EL (cell line): ENCODE measurements at places on chromosomes 7 and 10.
A peak's percentile ranks its signal among the peaks of the same experiment; 100 is the strongest.

GRCh38 chr10:93630625-93631557, 18.6 kb downstream of the PDE6C start:
- DNase-seq, result no peak

- DNase-seq, result no peak
Observed at GRCh38 chr10:8794860-8795259, 740.4 kb downstream of the GATA3 start.

DNA sequence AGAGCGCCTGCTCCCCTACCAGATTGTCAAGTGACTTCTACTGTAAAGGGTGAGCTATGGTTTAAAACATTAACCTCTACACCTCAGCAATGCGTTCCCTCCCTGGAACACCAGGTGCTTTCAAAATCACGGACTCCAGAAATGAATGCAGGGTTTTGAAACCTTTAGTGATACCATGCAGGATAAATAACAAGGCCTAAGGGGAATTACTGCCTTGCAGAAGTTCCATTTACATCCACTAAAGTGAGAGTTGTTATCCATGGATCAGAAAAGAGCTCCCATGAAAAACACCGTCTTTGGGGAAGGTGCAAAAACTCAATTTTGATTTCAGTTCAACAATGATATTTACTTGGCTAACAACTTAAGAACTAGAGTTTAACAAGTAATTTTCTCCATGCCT, 4.0 kb downstream of the FZD8 start:
- no peak for DNase-seq

GRCh38 chr7:44290252-44290620, 35.2 kb downstream of the CAMK2B start:
- DNase-seq, result no peak

DNA sequence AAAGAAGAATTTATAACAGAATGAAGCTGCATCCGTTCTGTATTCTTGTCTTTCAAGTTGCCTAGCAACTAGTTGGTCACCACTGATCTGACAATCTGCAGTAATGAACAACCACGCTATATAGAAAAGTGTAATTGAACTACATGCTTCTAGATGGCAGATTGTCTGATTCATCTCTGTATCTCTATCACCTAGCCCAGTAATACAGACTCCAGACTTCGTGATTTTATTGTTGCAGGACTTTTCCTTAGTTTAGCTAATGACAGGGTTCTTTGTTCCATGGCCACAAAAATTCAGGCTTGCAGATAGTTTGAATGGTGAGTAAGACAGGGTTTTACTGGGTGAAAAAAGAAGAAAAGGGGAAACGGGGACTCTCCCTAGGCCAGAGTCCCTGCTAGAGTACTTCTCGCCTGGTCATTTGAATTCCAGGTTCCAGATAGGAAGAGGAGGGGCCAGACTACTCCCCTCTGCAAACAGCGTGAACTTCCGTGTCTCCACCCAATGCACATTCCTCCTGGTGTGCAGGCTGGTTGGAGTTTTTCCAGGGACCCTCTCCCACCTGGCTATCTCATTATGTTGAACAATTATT, 45.9 kb downstream of the COL1A2 start:
- DNase-seq, result no peak

- DNase-seq, result peak; percentile 42
Observed at GRCh38 chr7:132276976-132277725, 299.1 kb downstream of the PLXNA4 start.

- DNase-seq, result no peak
Observed at GRCh38 chr7:100481466-100481865, 2.3 kb upstream of the NYAP1 start.

DNA sequence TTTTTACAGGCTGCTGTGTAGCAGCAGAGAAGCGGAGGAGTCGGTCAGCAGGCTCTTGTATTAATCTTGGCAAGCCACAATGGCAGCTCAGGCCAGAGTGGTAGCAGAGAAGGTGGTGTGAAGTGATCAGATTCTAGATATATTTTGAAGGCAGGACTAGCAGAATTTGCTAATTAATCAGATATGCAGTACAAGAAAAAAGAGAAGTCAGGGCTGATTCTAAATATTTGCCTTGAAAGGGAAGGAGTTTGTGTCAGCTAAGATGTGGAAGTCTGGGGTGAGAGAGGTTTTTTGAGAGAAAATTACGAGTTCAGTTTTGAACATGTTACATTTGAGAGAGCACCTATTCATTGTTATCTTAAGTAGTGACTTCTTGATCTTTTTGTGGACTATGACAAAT, 176.3 kb downstream of the WNT2 start:
- DNase-seq, result no peak

GRCh38 chr7:151045262-151045661, 3.1 kb upstream of the ASIC3 start:
- no peak for DNase-seq

DNA sequence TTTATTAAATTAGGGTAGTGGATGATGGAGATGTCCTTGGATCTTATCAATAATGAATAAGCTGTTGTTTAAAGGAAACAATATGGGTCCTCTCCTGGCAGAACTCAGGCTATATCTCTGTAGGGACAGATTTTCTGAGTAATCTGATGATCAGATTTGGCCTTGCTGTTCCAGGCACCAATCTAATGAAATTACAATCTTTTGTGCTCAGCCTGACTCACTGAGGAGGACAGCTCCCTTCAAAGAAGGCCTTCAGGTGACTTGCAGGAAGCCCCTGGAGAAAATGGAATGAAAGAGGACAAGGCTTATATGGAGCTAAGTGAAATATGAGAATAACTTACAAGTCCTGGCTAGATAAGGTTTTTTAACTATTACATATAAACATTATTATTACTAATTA, 486.4 kb upstream of the SORCS1 start:
- no peak for DNase-seq

DNA sequence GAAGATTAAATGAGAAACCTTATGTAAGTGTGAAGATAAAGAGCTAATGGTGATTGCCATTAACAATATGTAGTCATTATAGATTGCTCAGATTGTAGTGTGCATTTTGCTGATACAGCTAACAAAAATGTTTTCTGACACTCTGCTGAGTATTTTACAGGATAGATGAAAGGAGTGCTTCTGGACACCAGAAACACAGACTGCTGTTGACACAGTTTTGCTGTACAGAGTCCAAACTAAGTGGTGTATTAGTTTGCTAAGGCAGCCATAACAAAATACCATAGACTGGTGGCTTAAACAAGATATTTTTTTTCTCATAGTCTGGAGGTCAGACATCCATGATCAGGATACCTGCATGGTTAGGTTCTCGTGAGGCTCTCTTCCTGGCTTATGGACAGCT, 2.2 kb downstream of the SMC3 start:
- no peak for DNase-seq

DNA sequence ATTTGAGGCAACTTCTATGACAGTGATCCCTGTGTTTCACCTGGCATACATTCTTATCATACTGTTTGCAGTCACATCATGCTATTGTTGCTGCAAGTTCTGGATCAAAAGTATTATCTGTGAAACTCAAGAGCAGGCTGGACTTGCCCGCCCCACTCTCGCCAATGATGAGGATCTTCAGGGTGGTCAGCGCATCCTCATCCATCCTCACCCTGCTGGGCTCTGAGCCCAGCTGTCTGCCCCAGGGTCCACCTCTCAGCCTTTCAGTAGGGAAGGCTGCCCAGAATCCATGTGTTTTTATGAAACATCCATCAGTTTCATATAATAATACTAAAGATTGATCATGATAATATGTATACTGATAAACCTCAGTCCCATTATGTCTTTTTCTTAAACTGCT, 55.4 kb upstream of the KIF5B start:
- DNase-seq, result no peak

DNA sequence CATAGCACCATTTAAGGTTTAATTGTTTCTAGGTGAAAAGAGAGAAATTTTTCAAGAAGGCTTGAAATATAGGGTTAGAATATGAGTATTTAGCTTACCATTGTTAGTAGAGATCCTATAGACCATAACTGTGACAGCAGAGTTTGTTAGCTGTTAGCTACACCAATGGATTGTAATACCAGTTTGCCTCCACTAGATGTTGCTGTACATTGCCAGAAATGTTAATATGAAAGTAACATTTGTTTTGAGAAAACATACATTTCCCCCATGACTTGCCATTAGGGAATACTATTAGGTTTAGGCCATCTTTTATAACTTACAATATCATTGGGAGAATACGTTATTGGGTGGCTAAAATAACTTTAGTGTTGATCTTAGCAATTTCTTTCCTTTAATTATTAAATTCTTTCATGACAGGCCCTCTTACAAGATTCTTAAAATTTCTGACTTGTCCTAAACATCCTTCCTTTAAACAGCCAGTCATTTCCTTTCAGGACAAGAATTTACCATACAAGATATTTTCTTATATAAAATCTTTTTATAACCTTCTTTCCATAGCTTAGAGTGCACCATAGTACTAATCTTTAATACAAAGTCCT, 39.5 kb downstream of the ZNF117 start:
- DNase-seq, result peak; percentile 48

DNA sequence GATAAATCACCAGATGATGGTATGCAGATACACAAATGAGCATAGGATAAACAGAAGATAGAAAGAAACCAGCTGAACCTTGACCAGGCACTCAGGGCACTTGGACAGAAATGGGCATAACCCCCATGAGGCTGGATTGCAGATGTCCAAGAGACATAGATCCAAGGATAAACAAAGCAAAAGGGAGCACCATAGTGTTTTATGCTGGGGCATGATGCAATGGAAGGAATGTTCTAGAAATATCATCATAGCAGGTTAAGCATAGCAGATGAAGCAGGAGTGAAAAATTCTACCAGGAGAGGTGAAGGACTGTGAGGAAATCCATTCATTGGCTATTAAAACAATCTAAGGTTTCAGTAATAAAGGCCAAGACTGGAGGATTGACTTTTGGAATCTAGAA, 70.5 kb upstream of the TES start:
- DNase-seq, result no peak

DNA sequence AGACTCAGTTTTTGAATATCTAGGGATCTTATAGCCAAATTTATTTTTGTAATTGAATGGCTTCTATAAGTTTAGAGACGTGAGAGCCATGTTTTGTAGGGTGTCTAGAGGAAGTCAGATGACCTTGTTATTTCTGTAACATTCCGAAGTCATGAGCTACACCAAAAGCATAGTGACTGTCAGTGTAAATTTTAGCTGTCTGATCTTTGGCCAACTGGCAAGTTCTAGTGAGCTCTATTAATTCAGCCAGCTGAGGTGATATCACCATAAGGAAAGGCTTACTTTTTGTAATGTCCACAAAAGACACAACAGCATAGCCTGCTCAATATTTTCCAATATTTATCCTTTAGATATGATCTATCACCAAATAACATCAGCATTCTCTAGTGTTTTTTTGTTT, 9.9 kb upstream of the NT5C3A start:
- peak; percentile 82 for DNase-seq

GRCh38 chr10:78721231-78721630, 347.5 kb upstream of the ZMIZ1 start:
- DNase-seq, result no peak

- no peak for DNase-seq
Observed at GRCh38 chr7:27600247-27600646, 62.4 kb downstream of the HIBADH start.

DNA sequence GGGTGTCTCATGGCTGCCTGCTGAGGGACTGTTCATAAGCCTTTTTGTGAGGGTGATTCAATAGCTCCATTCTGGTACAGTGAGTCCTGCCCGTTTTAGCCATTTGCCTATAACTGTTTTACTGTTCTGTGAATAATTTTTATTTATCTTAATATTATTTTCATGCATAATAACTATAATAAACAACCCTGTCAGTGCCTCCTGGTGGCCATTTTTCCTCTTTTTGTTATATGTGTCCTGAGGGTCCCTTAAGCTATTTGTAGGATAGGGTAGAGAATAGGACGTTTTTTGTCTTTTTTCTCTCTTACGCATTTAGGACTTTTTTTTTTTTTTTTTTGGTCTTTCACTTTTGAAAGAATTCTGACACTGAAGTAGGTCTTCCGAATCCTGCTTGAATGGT, 2.9 kb downstream of the C1QL3 start:
- no peak for DNase-seq

GRCh38 chr7:155807065-155807671, 5.1 kb downstream of the SHH start:
- no peak for DNase-seq

GRCh38 chr7:157795643-157796042, 458.8 kb downstream of the DNAJB6 start:
- no peak for DNase-seq
